ENCODE measurements at places on chromosomes 12 and 14.

- no peak for DNase-seq
These were observed 227.7 kb upstream of the DDHD1 start for GRCh38 chr14:53380867-53381225.

DNA sequence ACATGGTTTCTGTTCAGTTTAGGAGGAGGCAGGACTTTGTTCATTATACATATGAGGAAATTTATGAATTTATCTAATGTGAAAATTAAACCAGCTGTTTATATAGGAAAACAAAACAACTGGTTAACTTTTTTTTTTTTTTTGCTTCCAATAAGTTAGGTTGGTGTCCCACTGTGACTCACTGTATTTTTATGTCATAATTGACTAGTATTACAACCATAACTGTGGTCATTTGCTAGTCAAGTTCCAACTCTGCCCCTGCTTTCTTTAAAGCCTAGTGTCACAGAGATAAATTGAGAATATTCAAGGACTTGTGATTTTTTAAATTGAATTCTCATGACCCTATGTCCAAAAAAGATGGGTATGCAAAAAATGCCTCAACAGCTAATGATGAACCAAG, 227.7 kb downstream of the BCAT1 start:
- DNase-seq: no peak

DNA sequence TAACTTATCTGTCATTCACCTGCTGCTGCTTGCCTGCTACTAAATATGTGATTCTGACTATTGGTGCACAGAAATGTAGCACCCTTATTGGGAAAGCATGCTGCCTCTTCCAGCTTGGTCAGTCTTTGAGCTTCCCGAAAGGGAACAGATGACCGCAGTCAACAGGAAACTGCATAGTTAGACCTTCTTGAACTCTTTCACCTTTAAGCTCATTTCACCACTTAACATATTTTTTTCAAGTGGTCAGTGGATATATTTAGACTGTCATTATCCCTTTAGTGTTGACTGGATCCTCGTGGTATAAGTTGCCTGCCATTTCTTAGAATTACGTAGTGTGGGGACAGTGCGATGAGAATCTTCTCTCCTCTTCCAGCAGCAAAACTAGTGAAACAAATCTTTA, 224.9 kb downstream of the FBXL14 start:
- DNase-seq: no peak

DNA sequence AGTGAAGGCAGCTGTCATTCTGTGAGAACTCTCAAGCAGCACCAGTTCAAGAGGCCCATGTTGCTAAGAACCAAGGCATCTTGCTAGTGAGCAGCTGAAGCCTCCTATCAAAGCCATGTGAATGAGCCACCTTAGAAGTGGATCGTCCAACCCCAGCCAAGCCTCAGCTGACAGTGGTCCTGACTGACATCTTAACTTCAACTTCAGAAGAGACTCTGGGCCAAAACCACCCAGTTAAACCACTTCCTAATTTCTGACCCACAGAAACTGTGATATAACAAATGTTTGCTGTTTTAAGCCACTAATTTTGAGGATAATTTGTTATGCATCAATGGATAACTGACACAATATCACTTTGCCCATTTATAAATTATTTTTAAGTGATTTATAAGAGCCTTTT, 256.0 kb downstream of the RPAP3 start:
- DNase-seq: no peak

- DNase-seq: peak; percentile 84
These were observed 31.1 kb upstream of the MON2 start for GRCh38 chr12:62435303-62436163.

GRCh38 chr14:101470266-101470665, 91.0 kb upstream of the DIO3 start:
- DNase-seq: no peak

- no peak for DNase-seq
These were observed 2.9 kb downstream of the NEK9 start for GRCh38 chr14:75123991-75124390.

DNA sequence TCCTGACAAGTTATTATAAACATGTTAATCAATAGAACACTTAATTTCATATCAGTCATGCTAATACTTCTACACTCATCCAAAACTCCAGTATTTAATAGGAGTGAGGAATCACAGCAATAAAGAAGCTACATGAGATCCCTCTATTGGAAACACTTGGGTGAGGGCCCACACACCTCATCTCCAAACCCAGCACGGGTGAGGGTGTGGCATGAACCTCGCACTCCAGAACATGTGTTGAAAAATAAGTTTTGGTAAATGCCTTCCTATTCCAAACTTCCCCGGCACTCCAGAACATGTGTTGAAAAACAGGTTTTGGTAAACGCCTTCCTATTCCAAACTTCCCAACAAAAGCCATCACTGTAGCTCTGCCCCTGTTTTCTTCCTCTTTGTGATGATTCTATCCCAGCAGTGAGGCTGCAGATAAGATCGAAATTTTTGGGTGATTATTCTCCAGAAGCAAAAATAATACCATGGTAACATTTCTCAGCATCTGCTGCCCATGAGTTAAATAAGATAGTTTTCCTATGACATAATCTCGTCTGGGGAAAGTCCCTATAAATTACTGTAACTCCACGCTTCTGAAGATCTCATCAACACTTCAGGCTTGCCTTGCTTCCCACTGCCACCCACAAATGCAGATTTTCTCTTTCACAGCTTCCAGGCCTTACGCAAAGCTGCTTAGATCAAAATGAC, 24.4 kb upstream of the PTPRB start:
- DNase-seq: no peak

- DNase-seq: no peak
These were observed 51.0 kb upstream of the RFLNA start for GRCh38 chr12:124243936-124244335.

- DNase-seq: no peak
These were observed 146.0 kb downstream of the BRMS1L start for GRCh38 chr14:35971965-35972630.

- no peak for DNase-seq
These were observed 29.8 kb downstream of the GPRC5D start for GRCh38 chr12:12922191-12922616.

GRCh38 chr12:12835378-12836146, 22.4 kb downstream of the DDX47 start:
- DNase-seq: no peak

DNA sequence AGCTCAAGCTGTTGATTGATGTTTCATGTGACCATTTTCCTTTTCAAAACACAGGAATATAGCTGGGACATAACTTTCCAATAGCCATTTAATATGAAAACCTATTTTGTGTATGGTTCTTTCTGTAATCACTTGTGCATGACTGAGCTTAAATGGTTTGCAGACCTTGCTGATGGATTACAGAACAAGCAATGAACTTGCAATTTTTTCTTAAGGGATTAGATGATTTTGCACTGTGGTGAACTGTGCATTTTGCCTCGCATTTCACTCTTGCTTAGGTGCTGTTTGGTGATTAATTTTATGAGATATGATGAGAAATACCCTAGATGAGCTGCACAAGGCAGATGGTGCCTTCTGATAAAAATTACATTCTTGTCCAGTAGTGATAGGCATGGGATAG, 419.0 kb upstream of the FBXO33 start:
- no peak for DNase-seq

DNA sequence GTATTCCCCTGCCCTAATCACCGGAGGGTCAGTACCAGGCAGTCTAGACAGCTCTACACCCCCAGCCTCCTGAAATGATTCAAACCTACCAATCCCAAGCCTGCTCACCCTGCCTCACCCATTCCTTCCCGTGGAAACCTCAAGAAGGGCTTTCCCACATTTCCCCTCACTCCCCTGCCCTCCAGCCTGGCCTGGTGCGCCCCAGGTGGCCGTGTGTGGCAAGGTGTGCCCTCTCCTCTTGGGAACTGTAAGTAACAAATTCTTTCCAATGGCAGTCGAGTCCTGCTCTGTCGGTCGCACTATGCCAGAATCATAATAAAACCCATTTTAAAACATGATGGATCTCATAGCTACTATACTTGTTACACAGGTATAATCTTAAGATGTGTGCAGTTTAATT, 13.9 kb upstream of the DEGS2 start:
- DNase-seq: no peak

DNA sequence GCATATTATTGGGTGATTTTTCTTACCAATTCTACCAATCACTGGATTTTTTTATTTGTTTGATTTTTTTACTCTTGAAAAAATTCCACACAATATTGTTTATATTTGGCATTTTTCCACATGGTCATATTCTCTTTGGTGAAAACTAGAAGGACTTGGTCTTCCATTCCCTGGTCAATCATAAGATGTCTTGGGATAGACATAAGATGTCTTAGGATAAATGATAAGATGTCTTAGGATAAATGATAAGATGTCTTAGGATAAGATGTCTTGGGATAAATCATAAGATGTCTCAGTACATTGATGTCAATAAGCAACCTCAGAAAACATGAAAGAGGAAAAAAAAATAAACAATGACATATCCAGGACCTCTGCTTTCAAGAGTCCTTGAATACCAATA, 309.1 kb downstream of the LRFN5 start:
- no peak for DNase-seq

- no peak for DNase-seq
These were observed 69.8 kb downstream of the ALG10B start for GRCh38 chr12:38386205-38386985.

Data from ELF-1 (cell line).